ENCODE measurements at places on chromosomes 2 and 18. TPM values are rescaled to one million over a fixed set of nuclear protein-coding genes. Genes with fewer than 3 reads are reported as not detected.

The MRO gene
- total RNA-seq, result not detected

DNA sequence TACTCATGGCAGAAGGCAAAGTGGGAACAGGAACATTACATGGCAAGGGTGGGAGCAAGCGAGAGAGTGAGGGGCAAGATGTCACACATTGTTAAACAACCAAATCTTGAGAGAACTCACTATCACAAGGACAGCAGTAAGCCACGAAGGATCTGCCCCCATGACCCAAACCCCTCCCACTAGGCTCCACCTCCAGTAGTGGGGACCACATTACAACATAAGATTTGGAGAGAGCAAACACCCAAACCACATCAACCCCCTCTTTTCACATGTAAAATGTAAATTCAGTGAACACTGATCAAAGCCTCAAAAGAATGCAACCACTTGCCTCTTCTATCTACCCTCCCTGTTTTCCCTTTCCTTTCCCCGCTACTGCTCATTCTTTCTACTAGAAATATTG, 43.6 kb upstream of the TNP1 start:
- ATAC-seq, result no peak

GRCh38 chr2:203567691-203568090, 32.6 kb upstream of the RAPH1 start:
- ATAC-seq, result no peak

DNA sequence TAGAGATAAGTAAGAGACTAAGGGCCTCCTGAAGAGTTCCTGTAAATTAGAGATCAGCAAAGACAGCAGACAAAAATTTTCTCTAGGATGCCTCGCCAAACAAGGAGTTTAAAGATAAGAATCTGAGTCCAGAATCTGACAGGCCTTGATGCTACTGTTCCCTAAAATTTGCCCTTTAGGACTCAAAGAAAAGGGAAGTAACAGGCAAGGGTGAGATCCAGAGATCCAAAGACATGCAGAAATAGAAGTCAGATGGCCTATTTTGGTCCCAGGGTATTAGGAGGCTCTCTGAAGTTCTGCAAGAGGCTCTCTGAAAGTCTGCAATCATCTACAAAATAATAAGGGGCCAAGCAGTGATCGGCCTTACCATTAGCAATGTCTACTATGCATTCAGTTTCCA, 33.0 kb downstream of the GALNT5 start:
- no peak for ATAC-seq
